Stimulated activated effector memory CD8-positive, alpha-beta T cell treated with anti-CD3 and anti-CD28 coated beads, Interleukin-12 subunit alpha, Interleukin-12 subunit beta, amount 100 ng/mL, for 72 hours (primary cell): ENCODE measurements at places on chromosomes 2 and 18.

DNA sequence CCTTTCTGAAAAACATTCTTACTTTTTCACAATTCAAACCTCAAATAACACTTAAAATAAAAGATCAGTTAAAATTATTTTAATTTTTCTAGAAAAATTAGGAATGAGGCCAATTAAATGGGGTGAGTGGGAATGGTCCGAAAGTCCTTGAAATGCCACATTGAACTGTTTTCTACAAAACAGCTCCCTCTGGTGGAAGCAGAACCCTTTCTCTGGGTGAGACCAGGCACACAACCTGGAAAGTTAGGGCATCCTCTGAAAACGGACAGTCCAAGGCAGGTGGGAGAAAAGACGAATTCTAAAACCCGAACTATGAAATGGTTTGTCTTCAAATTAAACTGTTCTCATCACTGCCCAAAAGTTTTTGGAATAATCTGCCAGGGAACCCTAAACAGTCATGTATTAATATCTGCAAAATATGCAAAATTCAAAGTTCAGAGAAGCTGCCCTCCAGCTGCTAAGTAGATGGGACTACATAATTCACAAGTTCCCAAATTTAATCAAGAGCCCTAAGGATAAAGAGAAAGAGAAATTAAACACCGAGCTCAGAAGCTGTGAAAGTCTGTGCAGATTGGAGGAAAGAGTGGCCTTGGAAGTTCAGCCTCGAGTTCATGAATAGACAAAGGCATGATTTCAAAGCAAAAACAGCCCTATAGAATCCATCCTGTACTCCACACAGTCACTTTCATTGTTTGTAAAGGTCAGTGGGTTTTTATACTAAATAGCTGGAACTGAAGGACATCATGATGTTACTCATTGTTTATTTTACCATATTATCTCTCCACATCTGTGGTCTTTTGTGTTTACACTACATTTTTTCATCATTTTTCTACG, 108.3 kb downstream of the PIEZO2 start:
- DNase-seq = no peak

- DNase-seq = no peak
Measured at GRCh38 chr2:98606431-98606830, 1.9 kb downstream of the COA5 start.

GRCh38 chr2:128599700-128600099, 281.0 kb upstream of the HS6ST1 start:
- no peak for DNase-seq

- DNase-seq = no peak
Measured at GRCh38 chr2:15389895-15390294, 171.2 kb downstream of the NBAS start.

GRCh38 chr2:219622472-219622871, 5.0 kb upstream of the SLC4A3 start:
- DNase-seq = no peak

DNA sequence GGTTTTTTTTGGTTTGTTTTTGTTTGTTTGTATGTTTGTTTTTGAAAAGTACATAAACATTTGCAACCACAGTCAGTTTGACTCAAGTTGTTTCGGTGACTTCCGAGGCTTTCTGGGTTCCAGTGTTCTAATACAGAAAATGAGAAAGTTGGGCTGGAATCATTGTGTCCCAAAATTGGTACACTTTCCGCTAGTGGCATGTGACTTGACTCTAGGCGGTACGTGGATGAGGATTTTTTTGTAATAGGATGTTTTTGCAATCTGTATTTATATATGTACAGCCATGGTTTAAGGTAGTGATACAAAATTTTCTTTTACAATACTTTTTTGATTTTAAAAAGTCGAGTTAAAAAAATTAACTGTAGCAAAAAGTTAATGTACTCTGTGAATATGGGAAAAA, 1.7 kb downstream of the MFF start:
- no peak for DNase-seq

DNA sequence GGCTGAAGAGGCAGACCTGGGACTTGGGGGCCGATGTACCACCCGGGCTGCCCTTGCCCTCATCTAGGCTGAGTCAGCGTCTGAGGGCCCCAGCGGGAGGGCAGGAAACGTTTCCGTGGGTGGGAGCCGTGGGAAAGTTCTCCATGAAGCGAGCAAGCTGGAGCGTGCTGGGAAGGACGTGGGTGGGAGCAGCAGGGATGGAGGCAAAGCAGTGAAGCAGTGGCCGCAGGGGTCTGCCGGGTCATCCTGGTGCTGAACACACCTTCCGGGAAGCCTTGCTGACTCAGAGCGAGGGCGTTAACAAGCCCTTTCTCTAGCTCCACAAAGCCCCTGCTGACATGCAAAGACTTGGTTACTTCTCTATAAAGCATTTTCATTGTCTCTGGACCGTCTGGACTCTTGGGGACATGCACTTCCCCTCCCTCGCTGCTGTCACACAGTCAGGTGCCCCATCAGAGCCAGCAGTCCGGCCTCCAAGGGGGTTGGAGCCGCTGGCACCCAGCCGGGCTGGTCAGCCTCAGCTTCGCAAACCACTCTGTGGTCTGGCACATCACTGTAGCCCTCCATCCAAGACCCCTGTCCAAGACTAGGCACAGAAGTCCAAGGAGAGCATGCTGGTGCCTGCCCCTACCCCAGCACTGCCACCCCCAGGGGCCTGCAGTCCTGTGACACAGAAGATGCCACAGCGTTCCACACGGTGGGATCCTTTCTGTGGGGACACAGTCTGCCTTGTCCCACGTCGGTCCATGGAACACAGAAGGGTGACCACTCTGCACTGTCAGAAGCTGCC, 115.1 kb upstream of the GPC1 start:
- no peak for DNase-seq

DNA sequence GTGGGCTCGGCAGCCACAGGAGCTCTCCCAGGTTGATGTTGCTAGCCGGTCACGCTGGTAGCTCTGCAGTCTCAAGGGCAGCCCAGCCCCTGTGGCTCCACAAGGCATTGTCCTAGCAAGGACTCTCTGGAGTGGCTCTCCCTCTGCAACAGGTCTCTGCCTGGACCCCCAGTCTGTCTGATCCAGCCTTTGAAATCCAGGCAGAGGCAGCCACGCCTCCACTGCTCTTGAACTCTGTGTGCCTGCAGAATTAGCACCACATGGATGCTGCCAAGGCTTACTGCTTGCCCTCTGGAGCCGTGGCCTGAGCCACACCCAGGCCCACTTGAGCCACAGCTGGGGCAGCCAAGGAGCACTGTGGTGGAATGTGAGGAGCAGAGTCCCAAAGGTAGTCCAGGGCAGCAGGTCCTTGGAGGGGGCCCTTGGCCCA, 43.0 kb upstream of the FAHD2A start:
- no peak for DNase-seq

GRCh38 chr2:70161069-70161534, 29.7 kb downstream of the C2orf42 start:
- no peak for DNase-seq

GRCh38 chr18:48037481-48038271, 107.2 kb upstream of the SMAD2 start:
- DNase-seq = no peak

GRCh38 chr2:240912878-240913809, 7.0 kb downstream of the CROCC2 start:
- DNase-seq = no peak

- DNase-seq = no peak
Measured at GRCh38 chr2:88690591-88691338, 708 bp upstream of the RPIA start.

- no peak for DNase-seq
Measured at GRCh38 chr2:14998546-14998945, 366.0 kb downstream of the LRATD1 start.

DNA sequence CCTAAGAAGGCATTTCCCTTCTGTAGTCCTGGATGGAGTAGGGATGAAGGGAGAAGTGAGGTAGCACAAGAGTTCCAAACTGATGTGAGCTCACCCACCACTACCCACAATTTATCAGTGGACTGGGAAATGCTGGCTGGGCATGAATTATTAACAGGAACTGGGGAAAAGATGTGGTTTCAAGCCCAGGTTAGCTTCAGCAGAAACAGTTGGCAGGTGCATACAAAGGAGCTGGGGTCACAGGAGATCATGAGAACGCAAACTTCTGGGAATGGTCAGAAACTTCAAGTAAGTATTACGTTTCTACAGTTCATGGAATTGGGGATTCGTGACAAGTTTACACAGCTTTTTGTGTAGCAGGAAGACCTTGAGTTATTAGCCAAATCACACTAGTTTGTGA, 5.4 kb downstream of the CCDC141 start:
- DNase-seq = no peak

DNA sequence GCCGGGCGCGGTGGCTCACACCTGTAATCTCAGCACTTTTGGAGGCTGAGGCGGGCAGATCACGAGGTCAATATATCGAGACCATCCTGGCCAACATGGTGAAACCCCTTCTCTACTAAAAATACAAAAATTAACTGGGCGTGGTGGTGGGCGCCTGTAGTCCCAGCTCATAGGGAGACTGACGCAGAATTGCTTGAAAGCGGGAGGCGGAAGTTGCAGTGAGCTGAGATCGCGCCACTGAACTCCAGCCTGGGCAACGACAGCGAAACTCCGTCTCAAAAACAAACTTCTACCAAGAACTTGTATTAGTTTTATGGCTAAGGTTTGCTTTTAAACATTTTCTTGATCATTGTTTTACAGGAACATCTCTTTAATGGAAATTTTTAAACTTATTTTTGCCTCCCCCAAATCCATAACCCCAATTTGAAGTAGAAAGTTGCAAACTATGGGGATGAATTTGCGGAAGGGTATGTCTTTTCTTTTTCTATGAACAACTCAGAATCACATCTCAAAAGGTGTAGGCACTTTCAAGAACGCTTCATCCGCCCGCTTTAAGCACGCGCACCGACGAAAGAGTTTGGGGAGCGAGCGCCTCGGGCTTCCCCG, 46.8 kb upstream of the PTMA start:
- no peak for DNase-seq

- DNase-seq = no peak
Measured at GRCh38 chr2:195898505-195899191, 170.0 kb downstream of the DNAH7 start.

GRCh38 chr2:68303033-68303901, 16.5 kb downstream of the CNRIP1 start:
- DNase-seq = no peak
